Right hindlimb (tissue), 1 donor: ENCODE measurements at places on chromosomes 2 and 18.

- no peak for DNase-seq
Observed at GRCh38 chr2:215712871-215713790, 277.3 kb upstream of the FN1 start.

DNA sequence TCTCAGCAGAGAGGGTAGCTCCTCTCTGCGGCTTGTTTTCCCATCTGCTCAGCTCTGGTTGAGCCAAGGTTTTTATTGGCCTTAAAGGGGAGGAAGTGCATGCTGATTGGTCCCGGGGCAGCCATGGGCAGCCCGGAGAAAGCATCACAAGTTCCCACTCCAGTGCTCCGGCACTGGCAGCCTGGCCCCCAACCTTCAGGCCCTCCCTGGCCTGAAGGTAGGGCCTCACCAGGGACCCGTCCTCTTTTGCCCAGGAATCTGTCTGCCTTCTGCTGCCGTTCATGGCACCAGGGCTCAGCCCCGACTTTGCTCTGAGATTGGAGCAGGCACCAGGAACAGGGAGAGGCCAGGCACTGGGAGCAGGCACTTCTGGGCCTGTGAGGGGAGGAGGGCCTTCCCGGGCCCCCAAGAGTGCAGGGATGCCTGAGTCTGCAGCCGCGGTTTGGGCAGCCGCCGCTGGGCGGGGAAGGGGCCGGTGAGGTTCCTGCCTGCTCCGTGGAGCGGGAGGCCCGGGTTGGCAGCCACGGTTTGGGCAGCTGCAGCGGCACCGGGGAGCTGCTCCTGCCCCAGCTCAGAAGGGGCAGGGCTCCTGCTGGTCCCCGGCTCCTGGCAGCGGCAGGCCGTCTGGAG, 17.5 kb upstream of the ILKAP start:
- no peak for DNase-seq

- no peak for DNase-seq
Observed at GRCh38 chr2:1488851-1489250, 75.6 kb downstream of the TPO start.

DNA sequence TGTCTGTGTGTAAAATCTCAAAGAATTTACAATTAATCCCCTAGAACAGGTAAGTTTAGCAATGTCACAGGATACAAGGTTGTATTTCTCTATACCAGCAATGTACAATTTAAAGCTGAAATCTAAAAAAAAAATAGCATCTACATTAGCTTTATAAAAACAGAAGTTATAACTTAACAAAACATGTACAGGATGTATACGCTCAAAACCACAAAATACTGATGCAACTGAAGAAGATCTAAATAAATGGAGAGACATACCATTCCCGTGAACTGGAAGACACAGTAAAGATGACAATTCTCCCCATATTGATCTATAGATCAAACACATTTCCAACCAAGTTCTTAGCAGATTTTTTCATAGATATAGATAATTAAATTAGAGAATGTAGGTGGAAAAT, 17.5 kb upstream of the RANBP2 start:
- no peak for DNase-seq

GRCh38 chr18:46563317-46563716, 93.7 kb downstream of the LOXHD1 start:
- DNase-seq = no peak

DNA sequence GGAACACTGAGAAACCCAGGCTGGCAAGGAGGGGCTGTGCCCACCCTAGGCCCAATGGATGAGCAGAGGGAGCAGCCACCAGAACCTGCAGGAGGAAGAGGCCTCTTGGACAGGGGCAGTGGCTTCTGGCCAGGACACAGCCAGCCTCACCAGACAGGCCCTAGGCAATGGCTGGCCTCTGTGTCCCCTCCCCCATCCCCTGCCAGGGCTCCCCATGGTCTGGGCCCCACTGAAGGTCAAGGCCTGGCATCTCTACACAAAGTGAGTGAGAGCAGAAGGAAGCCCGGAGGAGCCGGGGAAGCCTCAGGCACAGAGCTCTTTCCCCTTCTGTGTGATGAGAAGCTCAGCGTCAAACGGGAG, 6.3 kb downstream of the PRLH start:
- no peak for DNase-seq

DNA sequence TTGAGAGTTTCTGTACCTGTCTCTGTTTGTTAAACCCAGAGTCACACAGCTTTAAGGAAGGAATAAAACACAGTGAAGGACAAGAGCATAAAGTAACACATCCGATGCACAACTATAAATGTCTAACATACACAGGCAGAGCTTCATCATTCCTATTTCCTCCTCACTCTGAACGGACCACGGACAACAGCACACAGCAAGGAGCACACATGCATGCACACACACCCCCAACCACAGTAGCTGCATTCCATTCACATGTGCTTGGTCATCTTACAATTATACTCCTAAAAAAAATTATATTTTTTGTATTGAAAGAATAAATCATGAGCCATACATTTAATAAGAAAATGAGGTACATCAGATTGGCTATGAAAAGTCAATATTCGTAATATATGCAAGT, 58.3 kb downstream of the ID2 start:
- DNase-seq = no peak

GRCh38 chr18:29217124-29217915, 1040.4 kb upstream of the CDH2 start:
- no peak for DNase-seq

DNA sequence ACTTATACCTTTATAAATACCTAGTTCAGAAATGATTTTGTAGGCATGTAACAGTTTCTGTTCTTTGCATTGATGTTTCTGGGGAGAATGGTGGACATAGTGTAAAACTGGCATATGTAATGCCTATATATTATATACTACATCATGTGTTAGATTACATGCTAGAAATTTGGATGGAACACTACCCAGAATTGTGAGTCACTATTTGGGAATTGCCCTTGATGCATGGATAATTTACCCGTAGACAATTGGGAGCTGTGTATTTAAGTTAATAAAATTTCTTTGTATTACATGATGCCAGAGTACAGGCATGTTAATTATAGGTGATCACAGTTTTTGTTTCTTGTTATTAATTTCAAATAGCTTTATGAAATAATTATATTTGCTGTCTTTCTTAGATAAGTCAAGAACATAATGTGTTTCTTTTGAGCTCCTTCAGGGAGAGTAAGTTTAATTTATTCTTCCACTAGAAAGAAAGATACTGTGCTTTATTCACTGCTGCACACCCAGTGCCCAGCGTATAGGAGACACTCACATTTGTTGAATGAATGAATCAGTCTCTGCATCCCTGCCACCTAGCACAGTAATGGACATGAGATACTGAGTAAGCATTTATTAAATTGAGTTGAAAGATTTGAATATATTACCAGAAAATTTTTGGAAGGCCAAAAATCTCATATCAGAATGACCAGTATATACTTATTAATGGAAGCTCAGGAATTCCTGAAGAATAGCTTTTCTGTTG, 16.9 kb downstream of the ACSL3 start:
- DNase-seq = no peak

- DNase-seq = peak; percentile 51
Observed at GRCh38 chr2:207055257-207055656, 110.5 kb downstream of the KLF7 start.

- no peak for DNase-seq
Observed at GRCh38 chr2:226905718-226906117, 69.9 kb downstream of the RHBDD1 start.

DNA sequence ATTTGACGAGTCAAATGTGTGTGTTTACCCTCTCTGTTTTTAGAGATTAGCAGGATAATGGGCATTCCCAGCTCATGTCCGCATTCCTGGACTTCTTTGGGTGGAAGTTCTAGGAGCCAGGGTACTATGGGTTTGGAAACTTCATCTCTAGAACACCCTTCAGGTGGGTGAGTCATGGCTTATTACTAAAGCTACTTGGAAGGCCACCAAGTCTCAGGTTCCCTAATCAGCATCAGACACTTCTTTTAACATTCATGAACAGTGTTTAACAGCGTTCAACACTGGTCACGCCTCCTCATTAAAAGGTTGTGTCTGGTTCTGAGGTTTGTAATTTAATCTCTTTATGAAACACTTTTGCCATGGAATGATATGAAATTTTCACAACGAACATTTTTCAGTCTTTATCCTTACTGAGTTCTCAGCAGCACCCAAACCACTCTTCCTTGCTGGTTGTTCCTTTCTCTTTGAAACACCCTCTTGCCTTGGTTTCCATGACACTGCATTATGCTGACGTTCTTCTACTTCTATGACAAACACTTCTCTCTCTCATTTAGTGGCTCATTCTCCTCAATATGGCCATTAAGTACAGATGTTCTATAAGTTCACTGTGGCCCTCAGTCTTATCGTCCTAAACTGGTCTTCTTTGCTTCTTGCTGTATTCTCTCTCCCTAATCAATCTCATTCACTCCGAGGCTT, 49.3 kb downstream of the MMADHC start:
- DNase-seq = no peak

- DNase-seq = no peak
Observed at GRCh38 chr18:48200631-48201336, 208.4 kb downstream of the ZBTB7C start.

- no peak for DNase-seq
Observed at GRCh38 chr2:53911434-53912189, 51.8 kb upstream of the GPR75 start.

- no peak for DNase-seq
Observed at GRCh38 chr2:39615675-39616074, 50.0 kb upstream of the TMEM178A start.

GRCh38 chr2:105736145-105736544, 8.6 kb upstream of the NCK2 start:
- no peak for DNase-seq

DNA sequence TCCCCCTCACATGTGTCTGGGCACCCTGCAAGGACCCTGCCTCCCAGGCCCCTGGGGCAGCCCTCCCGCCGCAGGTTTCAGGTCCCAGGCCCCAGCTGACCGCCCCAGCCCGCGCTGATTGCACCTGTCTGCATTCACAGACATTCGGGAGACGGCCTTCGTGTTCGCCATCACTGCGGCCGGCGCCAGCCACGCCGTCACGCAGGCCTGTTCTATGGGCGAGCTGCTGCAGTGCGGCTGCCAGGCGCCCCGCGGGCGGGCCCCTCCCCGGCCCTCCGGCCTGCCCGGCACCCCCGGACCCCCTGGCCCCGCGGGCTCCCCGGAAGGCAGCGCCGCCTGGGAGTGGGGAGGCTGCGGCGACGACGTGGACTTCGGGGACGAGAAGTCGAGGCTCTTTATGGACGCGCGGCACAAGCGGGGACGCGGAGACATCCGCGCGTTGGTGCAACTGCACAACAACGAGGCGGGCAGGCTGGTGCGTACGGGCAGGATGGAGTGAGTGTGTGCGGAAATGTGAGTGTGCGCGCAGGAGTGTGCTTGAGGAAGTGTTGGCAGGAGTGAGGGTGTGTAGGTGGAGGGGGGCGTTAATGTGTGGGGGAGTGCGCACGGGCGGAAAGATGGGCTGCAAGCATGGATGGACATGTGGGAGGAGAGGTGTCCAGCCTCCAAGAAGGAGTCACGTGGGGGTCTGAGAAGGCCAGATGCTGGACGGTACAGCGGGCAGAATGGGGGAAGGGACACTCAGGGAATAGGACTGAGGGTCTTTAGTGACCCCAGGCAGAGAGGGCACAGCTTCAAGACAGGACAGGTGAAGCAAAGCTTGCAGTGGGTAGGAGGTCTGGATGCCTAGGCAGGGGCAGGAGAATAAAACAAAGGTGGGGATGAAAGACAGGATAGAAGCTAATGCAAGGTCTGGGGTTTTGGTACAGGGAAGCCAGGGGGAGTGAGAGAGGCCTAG, 9.0 kb upstream of the WNT10A start:
- DNase-seq = no peak

GRCh38 chr18:55452123-55452611, 135.8 kb downstream of the TCF4 start:
- DNase-seq = no peak

- DNase-seq = no peak
Observed at GRCh38 chr2:194992648-194993047, 664.4 kb upstream of the SLC39A10 start.

DNA sequence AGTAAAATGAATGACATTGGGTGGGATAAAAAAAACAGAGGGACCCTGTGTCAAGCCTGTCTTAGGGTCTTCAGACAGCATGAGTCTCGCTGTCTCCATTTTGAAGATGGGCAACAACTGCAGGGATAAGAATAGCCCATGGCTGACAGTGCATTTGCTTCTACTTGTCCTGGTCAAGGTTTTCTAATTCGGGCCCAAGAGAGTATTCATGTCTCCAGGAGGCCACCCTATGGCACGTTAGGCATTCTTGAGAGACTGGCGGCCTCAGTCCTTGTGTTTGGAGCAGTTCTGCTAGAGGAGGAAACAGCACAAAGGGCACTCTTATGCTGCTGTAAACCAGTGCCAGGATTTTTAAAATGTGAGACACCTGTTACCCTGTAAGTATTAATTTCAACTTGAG, 9.5 kb upstream of the MYL1 start:
- peak; percentile 35 for DNase-seq

- DNase-seq = no peak
Observed at GRCh38 chr2:30688956-30689401, 118.3 kb downstream of the CAPN13 start.

GRCh38 chr2:96895746-96896651, 26.1 kb upstream of the SEMA4C start:
- no peak for DNase-seq
